T47D (cell line): ENCODE measurements at places on chromosomes 11 and 22.

GRCh38 chr11:15730995-15731385 lies 616.3 kb downstream of the INSC start:
- DNase-seq: no peak

DNA sequence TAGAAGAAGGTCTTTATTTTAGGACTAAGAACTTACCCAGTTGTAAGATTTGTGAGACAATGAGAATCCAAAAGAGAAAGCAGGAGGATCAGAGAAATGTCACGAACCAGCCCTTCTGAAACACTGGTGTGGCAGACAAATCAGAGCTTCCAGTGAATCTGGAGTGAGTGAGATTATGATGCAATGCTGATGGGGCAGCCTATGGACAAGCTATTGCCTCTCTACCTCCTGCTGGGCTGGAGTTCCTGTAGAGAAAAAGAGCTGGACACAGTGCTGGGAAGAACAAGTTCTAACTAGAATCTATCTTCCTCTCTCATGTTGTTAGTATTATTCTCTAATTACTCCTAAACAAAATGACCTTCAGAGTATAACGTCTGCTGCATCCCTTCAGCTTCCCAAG lies 12.0 kb upstream of the ANO3 start:
- peak; percentile 15 for DNase-seq

GRCh38 chr11:10996678-10997077 lies 138.8 kb upstream of the ZBED5 start:
- no peak for DNase-seq

DNA sequence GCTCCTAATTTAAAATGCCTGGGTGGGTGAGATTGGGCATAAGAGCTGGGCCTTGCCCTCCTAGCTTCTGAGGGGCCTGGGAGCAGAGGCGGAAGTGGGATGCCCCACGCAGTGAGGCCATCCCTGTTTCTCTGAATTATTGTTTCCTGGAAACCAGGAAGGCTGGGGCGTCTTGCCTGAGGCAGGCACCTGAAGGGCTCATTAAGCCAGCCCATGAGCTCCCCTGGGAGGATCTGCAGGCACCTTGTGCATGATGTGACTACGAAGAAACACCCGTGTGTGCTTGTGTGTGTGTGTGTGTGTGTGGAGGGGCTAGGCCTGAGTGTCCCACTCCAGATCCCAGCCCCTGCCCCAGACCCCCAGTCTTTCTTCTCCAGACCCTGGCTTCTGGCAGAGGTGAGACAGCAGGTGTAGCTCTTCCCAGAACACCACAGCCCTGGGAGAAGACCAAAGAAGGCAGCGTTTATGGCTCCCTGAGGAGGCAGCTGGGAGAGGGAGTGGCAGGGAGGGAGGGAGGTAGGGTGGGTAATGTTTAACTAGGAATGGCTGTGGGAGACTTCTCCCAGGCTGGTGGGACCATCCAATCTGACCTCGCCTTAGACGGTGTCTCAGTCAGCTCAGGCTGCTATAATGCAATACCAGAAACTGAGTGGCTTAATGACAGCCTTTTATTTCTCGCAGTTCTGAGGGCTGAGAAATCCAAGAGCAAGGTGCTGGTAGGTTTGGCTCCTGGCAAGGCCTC lies 2.1 kb upstream of the BATF2 start:
- no peak for DNase-seq

GRCh38 chr22:49894322-49895054 lies 23.8 kb downstream of the ALG12 start:
- no peak for DNase-seq

DNA sequence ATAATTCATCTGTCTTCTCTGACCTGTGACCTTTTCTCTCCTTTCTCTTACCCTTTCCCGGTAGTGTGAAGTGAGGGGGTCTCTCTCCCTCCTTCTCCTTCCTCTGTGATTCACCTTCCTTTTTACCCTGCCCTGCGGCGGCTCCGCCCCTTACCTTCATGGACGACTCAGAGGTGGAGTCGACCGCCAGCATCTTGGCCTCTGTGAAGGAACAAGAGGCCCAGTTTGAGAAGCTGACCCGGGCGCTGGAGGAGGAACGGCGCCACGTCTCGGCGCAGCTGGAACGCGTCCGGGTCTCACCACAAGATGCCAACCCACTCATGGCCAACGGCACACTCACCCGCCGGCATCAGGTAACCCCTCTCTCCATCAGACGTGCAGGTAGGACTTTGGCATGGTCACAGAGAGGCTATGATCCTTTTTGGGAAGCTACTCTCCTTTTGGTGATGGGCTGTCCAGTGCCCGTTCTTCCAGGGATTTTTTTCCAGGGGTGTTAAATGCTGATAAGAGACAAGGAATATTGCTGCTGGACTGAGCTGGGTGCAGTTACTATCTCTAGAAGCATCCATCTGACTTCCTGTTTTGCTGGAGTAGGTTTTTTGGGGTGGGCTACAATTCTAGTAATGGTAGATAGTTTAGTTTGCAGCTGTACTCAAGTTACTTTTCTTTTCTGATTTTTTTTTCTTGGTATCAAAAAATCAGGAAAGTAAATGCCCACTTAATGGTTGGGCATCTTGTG lies 29.9 kb downstream of the CTNND1 start:
- DNase-seq: no peak

DNA sequence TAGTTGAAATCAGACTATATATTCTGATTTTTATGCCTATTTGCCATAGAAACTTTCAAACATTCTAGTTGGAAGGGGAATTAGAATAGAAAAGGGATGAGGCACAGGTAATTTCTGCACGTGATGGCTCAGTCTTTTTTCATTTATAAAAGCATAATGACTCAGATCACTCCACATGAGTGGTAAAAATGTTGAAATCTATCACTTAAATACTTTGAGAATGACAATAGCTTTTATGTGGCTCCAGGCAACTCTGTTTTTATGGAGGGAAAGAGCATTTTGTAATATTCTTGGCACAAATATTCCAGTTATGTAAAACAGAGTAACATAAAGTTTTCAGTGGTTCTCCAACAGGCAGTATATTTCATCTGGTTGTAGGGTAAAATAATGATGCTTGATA lies 5.9 kb upstream of the MMP3 start:
- DNase-seq: no peak

DNA sequence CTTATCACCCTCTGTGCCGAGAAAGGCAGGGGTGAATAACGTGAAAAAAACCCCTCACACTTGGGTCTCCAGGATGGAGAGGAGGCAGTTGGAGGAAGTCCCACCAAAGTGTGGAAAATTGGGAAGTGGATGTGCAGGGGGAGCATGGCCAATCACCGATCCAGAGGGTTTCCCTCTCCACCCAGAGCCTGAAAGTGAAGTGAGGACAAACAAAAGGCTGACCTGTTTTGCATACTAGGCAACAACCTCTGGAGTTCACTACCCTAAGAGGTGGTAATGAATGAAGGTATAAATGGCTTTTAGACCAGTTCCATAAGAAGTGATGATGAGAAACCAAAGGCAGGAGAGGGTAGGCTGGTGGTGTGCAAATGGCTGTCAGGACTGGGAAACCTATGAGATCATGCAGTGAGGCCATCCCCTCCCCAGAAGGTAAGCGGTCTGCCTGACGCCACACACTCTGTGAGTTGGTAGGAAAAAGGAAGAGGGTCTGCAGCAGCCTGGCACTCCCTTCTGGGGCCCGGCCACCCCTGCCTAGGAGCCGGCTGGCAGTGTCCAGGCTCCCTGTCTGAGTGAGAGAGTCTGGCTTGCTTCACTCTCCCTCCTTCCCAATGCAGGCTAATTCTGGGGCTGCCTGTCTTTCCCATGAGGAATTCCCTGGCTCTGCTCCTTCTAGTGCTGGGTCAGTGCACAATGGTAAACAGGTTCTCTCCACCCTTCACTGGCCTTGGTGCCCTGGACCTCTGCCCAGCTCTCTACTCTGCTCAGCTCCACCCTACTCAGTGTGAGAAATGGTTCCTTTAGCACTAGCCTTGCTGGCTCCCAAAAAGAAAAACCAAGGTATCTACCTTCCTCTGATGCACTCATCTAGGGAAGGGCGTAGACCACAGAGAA lies 15.6 kb downstream of the TBC1D10A start:
- peak; percentile 64 for DNase-seq

- DNase-seq: no peak
These were observed 103.3 kb downstream of the LRRC32 start for GRCh38 chr11:76567261-76567660.

- DNase-seq: no peak
These were observed 59.4 kb upstream of the HMGXB4 start for GRCh38 chr22:35197886-35198285.

- no peak for DNase-seq
These were observed 32.2 kb downstream of the TSPAN18 start for GRCh38 chr11:44758983-44759382.

- no peak for DNase-seq
These were observed 690 bp upstream of the UVRAG start for GRCh38 chr11:75814363-75814676.

DNA sequence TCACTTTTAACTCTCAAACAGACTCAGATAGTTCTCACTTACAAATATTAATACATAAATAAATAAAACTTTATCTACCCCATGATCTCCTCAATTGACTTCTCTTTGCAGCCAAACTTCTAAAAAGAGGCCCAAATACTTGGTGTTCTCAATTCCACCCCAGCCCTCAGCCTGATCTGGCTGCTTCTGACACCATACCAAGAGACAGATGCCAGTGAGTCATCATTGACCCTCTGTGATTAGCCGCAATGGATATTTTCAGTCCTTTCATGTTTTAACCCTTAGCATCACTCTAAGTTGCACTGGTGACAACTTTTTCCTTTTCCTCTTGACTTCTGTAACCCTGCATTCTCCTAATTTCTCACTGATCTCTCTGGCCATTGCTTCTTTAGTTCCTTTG lies 184.1 kb upstream of the ARHGAP20 start:
- no peak for DNase-seq

- peak; percentile 13 for DNase-seq
These were observed 41.8 kb downstream of the MACROD1 start for GRCh38 chr11:64124147-64124546.

- no peak for DNase-seq
These were observed 3.4 kb upstream of the NHERF4 start for GRCh38 chr11:119181677-119182412.

GRCh38 chr11:112610996-112611750 lies 350.0 kb upstream of the NCAM1 start:
- no peak for DNase-seq

DNA sequence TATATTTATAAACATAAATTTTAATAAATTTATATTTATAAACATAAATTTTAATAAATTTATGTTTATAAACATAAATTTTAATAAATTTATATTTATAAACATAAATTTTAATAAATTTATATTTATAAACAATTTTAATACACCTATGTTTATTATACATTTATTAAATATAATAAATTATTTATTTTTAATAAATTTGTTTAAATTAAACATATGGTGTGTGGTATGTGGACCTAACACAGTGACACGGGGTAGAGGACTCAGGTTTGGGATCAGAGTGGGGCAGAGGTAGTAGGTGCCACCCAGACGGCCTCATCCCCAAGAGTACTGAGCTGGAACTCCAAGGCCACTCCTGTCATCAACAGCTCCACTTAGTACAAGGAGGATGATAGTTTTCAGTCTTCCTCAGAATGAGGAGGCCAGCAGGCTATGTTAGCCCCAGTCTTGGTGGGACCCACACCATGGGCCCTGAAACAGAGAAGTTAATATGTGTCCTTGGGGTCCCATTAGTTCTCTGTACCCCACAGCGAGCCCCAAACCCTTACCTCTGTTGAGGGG lies 46.7 kb upstream of the BID start:
- no peak for DNase-seq
